Stimulated activated CD4-positive, alpha-beta T cell treated with anti-CD3 and anti-CD28 coated beads, Interleukin-15, amount 100 ng/mL, for 1 hour (primary cell): ENCODE measurements at places on chromosomes 6 and 20.

- DNase-seq: no peak
Observed at GRCh38 chr6:5818959-5819358, 187.8 kb downstream of the NRN1 start.

DNA sequence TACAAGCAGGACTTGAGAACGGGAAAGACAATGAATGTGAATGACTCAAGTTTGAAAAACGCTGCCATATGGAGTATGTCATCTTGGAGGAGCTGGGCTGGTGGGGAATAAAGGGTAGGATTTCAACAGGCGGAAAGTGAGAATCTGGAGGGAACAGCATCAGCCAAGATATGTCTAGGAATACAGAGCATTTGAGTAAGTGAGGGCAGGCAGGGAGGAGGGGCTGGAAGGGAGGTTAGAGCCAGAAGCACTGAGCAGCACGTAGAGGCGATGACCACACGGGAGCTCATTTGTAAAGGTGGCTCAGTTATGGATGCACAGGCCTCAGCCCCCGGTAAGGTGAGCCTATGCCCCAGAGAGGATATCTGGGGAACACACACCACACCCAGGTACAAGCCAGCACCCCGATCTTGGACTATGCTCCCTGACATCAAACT, 115.1 kb downstream of the ZMYND8 start:
- DNase-seq: no peak

- DNase-seq: no peak
Observed at GRCh38 chr6:22614547-22614946, 45.2 kb downstream of the HDGFL1 start.

DNA sequence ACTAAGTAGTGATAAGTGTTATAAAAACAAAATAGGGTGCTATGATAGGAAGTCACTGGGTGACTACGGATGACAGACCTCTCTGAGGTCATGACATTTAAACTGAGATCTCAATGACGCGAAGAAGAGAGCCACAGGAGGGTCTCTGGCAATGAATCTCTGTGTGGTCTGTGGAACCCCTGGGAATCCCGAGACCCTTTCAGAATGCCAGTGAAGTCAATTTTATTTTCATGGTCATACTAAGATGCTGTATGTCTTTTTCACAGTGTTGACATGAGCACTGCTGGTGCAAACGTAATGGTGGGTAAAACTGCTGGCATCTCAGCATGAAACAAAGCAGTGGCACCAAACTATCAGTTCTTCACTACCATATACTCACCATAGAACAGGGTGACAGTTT, 155.0 kb downstream of the GJA10 start:
- no peak for DNase-seq

DNA sequence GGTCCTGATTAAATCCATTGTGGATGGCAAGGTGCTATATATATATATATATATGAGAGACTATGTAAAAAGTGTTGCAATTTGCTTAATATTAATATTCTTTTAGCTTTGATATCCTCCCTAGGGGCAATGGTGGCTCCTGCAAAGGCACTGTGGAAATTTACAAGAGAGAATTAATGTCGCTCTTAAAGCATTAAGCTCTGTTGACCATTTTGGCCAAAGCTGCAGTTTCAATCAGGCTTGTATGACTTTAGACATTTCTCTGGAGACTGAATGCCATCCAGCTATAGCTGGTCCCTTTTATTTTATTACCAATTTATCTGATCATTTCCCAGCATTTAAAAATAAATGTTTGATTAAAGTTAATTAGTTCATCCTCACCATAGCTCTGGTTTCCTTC, 155.3 kb downstream of the JARID2 start:
- DNase-seq: no peak

GRCh38 chr20:53853111-53853713, 217.2 kb downstream of the BCAS1 start:
- no peak for DNase-seq

GRCh38 chr6:29925727-29926412, 16.5 kb upstream of the HLA-A start:
- DNase-seq: no peak

DNA sequence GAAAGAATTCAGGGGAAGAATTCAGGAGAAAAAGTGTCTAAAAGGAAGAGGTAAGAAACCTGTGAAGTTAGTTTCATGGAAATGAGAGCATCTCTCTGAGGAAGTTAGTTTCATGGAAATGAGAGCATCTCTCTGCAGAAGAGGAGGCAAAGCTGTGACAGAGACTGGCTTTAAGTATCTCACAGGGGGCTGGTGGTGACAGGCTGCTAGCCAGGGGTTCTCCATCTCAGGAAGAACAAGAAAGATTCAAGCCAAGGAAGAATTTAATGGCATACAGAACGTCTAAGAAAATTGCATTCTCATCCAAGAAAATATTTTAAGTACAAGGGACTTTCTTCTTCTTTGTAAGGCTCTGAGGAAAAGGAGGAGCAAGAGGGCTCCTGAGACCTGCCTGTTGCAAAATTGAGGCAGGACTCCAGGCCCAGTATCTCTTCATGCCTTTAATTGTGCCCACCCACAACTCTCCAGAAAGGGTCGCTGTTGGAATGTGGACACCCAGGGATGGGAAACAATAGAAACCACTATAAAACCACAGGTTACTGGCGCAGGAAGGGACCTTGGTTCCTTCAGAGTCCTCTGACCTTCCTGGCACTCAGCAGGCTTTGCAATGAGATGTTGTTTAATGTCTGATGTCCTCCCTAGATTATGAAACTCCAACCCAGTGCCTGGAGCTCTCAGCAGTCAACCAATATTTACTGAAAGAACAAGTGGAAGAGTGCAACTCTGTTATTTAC, 136.8 kb downstream of the FNDC1 start:
- DNase-seq: no peak

- DNase-seq: no peak
Observed at GRCh38 chr6:139547122-139547776, 172.8 kb upstream of the CITED2 start.

DNA sequence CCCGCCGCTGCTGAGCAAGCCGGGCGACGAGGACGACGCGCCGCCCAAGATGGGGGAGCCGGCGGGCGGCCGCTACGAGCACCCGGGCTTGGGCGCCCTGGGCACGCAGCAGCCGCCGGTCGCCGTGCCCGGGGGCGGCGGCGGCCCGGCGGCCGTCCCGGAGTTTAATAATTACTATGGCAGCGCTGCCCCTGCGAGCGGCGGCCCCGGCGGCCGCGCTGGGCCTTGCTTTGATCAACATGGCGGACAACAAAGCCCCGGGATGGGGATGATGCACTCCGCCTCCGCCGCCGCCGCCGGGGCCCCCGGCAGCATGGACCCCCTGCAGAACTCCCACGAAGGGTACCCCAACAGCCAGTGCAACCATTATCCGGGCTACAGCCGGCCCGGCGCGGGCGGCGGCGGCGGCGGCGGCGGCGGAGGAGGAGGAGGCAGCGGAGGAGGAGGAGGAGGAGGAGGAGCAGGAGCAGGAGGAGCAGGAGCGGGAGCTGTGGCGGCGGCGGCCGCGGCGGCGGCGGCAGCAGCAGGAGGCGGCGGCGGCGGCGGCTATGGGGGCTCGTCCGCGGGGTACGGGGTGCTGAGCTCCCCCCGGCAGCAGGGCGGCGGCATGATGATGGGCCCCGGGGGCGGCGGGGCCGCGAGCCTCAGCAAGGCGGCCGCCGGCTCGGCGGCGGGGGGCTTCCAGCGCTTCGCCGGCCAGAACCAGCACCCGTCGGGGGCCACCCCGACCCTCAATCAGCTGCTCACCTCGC, 1.5 kb downstream of the ARID1B start:
- peak; percentile 23 for DNase-seq

DNA sequence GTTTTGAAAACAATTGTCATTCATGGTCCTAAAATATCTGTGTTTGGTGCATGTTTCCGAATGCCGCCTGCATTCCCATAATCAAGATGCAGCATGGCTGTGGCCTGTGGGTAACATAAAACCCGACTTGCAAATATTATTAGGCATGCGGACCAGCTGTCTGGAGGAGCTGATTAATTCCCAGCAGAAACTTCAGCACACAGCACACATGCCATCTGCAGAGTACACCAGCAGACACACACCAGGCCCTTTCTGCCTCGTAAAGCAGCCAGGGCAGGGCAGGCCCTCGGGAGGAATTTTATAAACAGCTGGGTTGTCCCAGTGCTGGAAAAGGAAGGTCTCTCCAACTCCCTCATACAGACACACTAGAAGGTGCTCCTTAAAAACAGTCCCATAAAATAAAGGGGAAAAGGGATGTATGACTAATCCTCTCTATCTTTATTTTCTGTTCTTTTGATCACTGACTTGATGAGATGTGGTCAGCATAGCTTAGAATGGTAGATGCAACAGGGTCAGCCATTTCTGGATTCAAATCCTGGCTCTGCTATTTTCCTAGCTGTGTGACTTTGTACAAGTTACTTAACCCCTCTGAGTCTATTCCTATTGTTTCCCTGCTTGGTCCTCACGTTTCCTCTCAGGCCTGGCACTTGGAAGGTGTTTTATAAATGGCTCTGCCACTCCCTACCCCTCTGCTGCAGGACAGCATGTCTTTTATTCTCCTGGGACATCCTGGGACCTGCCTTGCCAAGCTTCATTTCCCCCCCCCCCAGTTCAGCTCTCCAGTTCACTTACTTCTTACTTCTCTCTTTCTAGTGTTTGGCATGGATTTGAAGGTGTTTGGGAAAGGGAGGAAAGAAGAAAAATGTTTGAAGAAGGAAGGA, 85.9 kb upstream of the TRAF3IP2 start:
- no peak for DNase-seq

GRCh38 chr20:18326990-18327389, 38.7 kb downstream of the ZNF133 start:
- no peak for DNase-seq

GRCh38 chr6:35048631-35049083, 92.5 kb downstream of the TCP11 start:
- no peak for DNase-seq

- no peak for DNase-seq
Observed at GRCh38 chr6:163289447-163289846, 125.1 kb upstream of the QKI start.

- DNase-seq: no peak
Observed at GRCh38 chr6:69704916-69705315, 91.9 kb downstream of the LMBRD1 start.

DNA sequence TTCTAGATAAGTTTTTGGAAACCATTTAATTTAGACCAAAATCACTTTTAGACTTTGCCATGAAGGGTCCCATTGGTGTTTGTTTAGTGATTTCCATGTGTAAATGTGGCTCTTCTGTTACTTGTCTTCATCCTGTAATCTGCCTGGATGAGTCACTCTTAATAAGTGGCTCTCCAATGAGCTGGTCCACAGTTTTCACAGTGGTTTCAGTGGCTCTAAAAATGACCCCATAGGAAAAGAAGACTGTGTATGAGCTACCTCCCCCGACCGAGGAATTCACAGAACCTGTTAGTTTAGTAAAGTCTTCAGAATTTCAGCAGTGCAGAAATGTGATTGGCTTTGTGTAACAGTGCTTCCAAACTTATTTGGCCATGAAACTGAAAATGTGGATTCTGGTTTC, 492.0 kb upstream of the MARCKS start:
- no peak for DNase-seq

DNA sequence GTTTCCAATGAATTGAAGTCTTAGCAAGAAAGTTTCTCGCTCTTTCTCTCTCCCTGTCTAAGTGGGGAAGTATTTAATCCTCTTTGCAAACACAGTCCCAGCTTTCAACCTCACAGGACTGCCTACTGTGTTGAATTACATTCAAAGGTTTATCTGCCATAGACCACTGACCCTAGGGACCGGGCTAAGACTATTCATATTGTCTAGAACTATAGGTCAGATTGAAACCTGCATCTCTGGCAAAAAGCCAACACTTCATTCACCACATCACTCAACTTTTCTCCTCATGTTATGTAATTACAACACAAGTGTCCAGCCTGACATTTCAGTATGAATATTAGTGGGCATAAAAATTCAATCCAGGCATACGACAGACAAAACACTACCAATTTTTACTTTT, 314.7 kb upstream of the RSPO3 start:
- no peak for DNase-seq

DNA sequence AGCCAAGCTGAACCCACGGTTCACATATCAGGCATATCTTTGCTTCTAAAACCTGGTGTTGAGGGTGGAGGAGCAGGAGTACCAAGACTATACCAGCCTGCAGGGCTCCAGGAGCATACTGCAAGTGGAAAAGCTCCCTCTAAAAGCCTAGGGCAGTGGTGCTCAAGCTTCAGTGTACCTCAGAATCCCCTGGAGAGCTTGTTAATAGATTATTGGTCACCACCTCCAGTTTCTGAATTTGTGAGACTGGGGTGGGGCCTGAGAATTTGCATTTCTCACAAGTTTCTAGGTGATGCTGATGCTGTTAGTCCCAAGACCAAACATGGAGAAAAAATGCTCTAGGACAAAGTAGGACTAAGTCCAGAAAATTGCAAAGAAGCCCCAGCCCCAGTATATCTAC, 65.4 kb downstream of the FILIP1 start:
- no peak for DNase-seq

GRCh38 chr20:24771542-24772061, 177.5 kb upstream of the CST7 start:
- DNase-seq: no peak

- DNase-seq: no peak
Observed at GRCh38 chr20:19868441-19868840, 110.4 kb downstream of the RIN2 start.

DNA sequence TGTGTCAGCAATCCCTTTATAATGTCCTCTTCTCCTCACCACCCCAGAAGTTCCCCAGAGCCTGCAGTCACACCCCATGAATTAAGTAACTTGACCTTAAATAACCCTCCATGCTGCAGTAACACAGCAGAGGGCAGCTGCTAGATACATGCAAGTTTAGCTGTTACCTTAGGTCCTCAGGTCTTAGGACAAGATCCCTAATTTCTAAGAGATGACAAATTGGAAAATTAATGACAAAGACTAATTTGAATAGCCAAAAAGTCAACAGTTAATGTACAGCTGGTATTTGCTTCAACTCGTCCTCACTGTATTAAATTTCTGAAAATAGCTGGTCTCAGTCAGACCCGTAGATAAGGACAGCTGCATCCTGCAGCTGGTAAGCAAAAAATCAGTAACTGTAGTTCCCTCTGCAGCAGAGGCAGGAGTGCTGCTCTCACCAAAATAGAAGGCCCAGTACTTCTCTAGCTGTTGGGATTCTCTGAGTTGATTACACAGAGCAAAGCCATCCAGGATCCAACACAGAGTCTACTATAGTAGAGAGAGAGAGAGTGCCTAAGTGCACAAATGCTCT, 62.4 kb downstream of the TNFRSF21 start:
- DNase-seq: no peak

DNA sequence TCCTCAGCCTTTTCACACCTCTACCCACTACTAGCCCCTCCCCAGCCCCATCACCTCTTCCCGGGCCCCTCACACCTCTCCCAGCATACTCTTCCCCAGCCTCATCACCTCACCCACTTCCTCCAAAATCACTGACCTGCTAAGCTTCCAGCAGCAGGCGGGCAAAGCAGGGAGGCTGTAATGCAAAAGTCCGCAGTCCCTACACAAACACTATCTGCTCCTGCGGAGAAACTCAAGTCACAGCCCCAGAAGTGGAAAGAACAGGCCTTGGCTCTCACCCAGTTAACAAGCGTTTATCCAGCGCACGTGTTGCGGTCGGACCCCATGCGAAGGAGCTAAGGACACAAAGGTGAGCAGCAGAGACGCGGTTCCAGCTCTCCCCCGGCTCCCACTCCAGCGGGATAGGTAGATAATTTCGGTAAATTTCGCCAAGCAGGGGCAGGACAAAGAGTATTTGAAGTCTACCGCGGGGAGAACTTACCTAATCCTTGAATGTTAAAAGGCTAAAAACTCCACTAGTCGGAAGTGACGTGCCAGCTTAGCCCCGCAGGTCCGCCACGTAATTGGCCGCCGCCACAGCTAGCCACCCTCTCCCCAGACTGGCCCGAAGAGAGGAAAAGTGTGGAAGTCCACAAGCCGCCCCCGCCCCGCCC, 728 bp upstream of the TRIM39 start:
- DNase-seq: peak; percentile 57
